ENCODE measurements at places on chromosomes 1 and 21. TPM values are rescaled to one million over a fixed set of nuclear protein-coding genes. Genes with fewer than 3 reads are reported as not detected.

Gene LCE1F
- not detected for total RNA-seq

GRCh38 chr1:223084464-223084866 lies 58.6 kb downstream of the TLR5 start:
- no peak for DNase-seq

DNA sequence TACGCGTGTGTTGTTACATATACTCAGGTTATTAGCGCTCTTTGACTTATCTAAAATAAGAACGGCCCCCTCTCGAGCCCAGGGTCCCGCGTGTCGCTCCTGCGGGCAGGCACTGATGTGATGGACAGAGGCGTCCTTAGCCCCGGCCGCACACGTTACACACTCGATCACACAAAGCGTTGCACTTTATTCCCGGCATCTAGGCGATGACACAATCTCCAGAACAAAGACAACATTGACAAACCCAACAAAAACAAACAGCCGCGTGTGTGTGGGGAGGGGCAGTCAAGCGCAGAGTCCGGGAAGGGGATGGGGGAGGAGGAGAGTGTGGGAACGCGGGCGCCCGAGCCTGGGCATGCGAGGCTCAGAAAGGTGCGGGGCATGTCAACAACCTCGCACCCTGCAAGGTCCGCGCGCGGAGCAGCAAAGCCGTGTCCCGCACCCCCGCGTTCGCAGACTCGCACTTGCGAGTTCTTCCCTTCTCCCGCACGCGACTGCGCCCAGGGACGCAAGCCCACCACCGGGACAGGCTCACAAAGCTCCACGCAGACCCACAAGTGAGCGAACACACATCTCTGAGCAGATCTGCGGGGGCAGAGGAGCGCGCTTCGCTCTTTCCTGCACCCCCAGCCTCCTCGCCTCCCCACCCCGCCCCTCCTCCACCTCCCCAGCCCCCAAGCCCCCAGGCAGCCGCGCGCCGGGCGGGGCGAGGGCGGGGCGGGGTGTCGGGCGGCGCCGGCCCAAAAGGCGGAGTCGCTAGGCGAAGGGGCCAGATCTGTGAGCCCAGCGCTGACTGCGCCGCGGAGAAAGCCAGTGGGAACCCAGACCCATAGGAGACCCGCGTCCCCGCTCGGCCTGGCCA lies at the start of gene EFNA1:
TSS of gene EFNA1 (plus strand) at position 772 of the 862 bp plus-strand sequence. CDS start 102 bp downstream, outside the sequence.
- peak; percentile 93 for DNase-seq

GRCh38 chr1:189673217-189673616 lies 804.4 kb downstream of the BRINP3 start:
- DNase-seq: no peak

Gene FCGR3A
- not detected for total RNA-seq

- peak; percentile 34 for DNase-seq
These were observed 165.3 kb downstream of the TOMM20 start for GRCh38 chr1:234963180-234963903.

DNA sequence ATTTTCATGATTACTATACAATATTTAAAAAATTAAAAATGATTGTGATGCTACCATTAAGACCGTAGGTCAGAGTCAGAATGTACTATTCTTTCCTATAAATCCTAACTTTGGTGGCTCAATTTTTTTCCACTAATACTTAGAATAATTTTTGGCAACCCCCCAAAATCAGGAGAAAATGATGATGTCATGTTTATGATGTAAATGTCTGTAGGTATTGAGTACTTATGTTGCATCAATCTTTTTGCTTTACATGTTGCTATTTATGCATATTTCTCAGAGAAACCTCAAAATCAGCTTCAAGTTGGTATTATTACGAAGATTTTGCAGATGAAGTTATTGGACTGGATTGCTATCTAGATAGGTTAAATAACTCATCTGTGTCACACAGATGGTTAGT lies 371.2 kb downstream of the ADGRL2 start:
- no peak for DNase-seq
